ENCODE measurements at places on chromosomes 12 and 14.

- DNase-seq: no peak
Observed at GRCh38 chr14:98623788-98624415, 648.1 kb downstream of the BCL11B start.

DNA sequence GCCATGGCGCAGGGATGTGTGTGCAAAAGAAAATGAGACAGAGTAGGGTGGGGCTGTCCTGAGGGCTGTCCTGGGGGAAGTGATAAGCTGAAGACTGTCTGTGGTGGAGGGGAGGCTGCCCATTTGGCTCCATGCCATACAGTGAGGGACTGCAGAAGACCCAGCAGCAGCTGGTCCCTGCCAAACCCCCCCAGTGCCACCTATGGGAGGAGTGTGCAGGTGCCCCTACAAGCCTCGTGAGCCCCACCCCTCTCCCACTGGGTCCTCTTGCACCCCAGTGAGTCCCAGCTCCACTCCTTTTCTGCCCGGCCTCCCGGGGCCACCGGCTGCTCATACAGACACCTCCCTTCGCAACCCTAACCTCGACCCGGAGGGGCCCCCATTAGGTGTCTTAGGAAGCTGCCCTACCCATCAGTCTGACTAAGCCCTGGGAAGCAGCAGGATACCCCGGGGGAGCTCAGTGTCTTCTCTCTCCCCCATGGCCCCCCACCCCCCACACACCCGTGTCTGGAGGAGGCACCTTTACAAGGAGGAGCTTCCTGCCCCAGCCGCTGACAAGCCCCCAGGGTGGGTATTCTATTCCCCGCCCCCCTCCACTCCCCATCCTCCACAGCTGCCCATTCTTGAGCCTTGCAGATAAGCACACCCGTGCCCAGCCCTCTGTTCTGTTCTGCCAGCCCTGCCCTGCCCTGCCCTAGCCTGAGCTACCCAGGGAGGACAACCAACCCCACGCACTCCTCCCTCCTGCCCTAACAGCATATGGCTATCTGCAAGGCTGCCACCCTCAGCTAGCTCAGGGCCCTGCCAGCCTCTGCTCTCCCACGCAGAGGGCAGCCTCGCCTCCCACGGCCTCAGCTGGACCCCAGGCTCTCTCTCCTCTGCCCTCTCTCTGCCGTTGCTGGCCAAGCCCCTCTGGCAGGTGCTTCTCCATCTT, 41.9 kb downstream of the SLC6A12 start:
- no peak for DNase-seq

- DNase-seq: no peak
Observed at GRCh38 chr12:119060847-119061796, 79.8 kb downstream of the SRRM4 start.

- DNase-seq: no peak
Observed at GRCh38 chr14:105144666-105145380, 23.8 kb downstream of the JAG2 start.

- no peak for DNase-seq
Observed at GRCh38 chr14:78902010-78902623, 731.9 kb downstream of the NRXN3 start.

DNA sequence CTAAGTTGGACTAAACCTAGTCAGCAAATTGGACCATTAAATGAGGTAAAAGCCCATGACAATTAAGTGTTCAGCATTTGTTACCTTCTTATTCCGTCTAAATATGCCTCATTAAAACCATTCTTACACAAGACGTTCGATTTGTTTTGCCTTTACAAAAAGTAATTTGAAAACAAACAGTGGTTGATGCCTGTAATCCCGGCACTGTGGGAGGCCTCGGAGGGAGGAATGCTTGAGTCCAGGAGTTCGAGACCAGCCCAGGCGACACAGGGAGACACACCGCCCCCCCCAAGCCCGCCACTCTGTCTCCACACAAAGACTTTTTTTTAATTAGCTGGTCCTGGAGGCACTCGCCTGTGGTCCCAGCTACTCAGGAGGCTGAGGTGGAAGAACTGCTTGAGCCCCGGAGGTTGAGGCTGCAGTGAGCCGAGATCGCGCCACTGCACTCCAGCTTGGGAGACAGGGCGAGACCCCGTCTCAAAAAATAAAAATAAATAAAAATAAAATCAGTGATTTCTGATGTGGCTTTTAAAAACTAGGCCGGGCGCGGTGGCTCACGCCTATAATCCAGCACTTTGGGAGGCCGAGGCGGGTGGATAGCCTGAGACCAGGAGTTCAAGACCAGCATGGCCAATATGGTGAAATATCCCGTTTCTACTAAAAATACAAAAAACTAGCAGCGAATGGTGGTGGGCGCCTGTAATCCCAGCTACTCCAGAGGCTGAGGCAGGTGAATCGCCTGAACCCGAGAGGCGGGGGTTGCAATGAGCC, 856 bp upstream of the EIF4B start:
- no peak for DNase-seq

GRCh38 chr12:71010143-71010479, 89.6 kb upstream of the PTPRR start:
- no peak for DNase-seq

DNA sequence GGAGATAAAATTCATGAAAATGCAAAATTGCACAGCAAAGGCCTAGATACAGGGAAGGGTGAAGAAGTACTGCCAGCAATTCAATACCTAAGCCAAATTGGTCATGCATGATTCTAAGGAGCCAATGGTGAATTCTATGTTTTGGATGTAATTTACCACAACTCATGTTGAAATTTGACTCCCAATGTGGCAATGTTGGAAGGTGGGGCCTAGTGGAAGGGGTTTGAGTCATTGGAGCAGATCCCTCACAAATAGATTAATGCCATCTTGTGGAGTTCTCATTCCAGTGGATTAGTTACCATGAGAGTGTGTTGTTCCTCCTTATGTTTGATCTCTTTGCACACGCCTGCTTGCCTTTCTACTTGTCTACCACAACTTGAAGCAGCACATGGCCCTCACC, 194.0 kb upstream of the ALG10 start:
- DNase-seq: no peak

- no peak for DNase-seq
Observed at GRCh38 chr14:93967637-93968250, 8.6 kb downstream of the ASB2 start.

DNA sequence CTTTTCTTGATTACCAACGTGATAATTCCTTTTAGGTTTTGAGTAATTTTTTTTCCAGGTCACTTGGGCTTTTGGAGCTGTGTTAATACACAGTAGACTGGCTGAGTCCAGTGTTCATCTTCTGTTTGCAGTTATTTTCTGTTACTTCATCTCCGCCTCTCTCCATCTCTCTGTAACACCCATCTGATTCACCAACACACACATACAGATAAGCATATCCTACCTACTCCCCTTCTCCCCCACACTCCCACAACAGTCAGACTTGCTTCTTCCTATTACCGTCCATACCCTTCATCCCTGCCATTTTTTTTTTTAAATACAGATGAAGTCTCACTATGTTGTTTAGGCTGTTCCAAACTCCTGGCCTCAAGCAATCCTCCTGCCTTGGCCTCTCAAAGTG, 72.7 kb upstream of the MANSC4 start:
- DNase-seq: no peak

DNA sequence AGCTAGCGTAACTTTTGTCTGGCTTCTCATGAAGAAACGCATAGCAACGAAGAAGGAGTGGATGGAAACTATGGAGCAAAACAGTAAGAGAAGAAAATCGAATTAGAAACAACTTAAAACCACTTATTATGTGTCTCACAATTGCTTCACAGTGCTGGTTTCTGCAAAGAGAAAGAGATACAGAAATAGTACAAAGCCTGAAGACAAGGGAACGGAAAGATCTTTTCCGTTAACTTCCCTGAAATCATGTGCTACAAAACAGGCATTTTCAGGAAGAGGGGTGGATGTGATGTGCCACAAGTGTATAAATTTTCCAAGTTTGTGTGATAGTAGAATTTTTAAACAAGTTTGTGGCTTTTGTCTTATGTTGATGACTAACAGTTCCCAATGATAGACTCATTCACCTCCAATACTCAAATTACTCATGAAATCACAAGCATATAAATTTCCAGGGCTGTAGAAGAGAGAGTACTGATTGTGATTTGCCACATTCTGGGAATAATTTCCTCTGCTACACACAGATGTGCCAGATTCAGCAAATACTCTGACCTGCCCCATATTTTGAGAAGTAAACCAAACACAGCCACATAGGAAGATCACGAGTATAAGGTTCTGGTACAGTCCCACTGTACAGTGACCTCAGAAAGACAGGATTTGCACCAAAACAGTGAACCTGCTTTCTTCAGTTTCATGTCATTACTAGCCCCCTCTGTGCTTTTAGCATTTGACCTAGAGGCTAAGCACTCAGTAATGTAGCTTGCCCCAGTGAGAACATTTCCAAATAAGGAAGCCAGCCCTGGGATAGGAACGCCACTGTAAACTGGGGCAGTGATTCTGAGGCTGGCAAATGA, 41.4 kb upstream of the PPFIA2 start:
- no peak for DNase-seq

DNA sequence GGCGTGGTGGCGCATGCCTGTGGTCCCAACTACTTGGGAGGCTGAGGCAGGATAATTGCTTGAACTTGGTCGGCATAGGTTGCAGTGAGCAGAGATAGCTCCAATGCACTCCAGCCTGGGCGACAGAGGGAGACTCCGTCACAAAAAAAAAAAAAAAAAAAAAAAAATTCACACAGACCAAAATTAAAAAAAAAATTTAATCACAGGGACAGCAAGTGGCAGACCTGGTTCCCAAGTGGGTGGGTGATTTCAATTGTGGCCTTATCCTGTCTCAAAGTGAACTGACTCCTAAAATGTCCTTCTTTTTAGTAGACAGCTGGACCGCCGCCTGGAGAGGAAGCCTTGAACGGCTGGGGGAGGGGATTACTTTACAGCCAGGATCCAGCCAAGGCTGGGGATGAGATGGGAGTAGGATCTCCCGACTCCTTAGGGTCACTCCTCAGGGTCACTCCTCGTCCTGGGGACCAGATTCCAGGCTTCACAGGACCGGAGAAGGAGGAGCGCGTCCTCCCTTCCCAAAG, 1.5 kb upstream of the KCNH3 start:
- no peak for DNase-seq

- DNase-seq: no peak
Observed at GRCh38 chr14:20904393-20905029, 13.3 kb downstream of the RNASE3 start.

DNA sequence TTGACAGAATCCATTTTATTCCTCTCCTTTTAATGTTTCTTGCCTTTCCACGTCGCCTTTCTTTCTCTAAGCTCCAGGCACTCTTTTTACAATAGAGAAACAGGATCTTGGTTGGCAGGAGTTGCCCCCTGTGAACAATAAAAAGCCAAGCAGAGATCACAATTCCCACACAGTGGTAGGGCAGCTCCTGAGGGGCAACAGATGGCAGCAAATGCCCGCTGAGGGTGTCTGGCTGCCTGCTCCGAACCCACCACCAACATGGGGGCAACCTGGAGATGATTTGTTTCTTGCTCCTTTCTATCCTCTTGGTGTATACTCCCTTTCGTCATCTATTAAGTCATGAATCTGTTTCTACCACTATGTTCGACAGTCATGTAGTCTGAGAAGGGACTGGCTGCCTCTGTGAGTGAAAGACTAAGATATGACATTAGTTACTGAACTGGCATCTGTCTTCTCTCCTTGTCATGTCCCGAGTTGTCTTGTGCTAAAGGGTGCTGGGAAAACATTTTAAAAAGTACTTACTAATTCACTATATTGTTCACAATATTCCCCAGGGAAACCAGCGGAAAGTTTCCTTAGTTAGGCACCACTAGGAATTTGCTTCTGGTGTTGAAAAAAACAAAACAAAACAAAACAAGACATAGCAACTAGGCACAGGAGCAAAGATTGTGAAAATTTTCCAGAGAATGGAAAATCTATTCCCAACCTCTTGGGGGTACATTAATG, 170.1 kb downstream of the STXBP6 start:
- no peak for DNase-seq

DNA sequence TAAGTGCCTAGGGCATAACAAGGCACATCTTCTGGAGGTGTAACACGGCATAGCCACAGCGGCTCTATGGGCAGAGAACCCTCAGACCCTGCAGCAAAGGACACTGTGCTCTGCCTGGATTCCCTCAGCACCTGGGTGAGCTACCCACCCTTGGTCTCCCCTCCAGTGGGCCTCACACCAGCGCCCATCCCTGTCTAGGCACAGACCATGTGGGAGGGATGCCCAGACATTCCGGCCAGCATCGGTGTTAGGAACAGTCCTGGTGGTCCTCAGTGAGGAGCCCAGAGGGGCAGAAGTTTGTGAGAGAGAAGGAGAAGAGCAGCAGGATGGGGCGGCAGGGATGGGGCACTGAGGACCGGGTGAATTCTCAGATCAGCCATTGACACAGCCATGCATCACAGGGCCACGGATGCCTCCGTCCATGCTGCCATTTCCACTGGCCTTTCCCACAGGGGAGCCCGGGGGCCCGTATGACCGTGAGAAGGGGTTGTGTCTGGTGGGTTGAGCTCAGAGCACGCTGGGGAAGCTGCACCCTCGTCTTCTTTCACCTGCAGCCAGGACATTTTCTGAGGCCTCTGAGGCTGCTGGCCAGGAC, 282.7 kb upstream of the SFSWAP start:
- DNase-seq: no peak

DNA sequence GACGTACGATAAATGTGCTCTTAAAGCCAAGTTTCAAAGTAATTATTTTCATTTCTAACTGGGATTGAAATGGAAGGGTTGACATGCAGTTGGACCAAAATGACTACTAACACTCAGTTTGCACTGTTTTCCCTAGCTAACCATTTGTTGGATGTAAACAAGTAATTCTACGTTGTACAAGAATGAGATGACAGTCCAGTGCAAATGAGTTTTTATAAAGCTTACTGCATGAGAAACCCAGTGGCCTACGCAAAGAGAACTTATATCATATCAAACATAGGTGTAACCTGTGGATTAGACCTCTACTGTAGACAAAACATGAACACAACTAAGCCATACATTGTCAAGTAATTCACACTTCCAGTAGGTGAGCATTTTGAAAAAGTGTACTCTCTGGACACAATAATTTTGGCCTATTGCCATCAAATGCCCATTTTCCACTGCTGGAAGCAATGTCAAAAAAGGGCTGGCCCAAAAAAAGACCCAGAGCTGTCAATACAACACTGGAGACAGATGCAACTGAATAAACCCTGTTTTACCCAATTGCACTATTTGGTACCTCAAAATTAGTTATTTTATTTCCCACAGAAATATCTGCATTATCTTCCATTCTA, 12.8 kb downstream of the SLC38A2 start:
- no peak for DNase-seq

DNA sequence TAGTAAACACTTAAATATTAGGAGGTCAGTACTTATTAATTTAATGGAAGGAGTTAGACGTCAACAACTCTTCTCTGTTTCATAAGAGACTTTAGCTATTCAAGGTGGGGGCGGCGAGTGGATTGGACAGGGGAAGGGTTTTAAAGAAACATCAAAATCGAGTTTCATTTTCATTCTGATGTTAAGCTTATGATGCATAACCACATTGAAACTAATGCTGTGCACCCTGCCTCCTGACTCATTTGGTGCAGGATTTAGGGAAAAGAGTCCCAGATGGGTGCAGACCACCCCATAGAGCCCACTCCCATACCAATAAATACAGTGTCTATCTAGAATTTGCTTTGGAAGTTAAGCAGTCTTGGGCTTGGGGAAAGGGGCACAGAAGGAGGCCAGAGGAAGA, 7.4 kb downstream of the ZBTB39 start:
- DNase-seq: no peak

Data from stimulated activated CD4-positive, alpha-beta T cell treated with anti-CD3 and anti-CD28 coated beads, Interleukin-2, amount 100 ng/mL, for 4 hours (primary cell).